ENCODE measurements at places on chromosomes 7 and 10.

- no peak for DNase-seq
Observed at GRCh38 chr10:117734731-117735405, 192.3 kb downstream of the EMX2 start.

GRCh38 chr7:82049442-82049841 is 279.6 kb upstream of the HGF start:
- no peak for DNase-seq

- no peak for DNase-seq
Observed at GRCh38 chr7:1532456-1533254, 2.2 kb downstream of the MAFK start.

DNA sequence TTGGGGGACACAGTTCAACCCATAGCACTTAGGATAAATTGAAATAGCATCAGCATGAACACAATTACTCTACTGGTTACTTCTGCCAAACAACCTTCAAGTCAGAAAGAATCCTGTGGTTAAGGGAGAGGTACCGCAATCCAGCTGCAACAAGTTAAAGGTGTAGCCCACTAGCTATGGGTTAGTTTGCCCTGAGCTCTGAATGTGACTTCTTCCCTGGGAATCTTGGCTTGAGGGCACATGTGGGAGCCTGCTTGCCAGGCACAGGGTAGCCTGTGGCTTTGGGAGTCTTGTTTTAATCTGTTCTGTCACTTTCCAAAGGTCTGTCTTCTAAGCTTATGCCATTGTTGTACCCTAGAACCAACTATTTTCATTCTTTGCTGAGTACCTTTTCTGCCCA is 8.9 kb upstream of the SGPL1 start:
- no peak for DNase-seq

DNA sequence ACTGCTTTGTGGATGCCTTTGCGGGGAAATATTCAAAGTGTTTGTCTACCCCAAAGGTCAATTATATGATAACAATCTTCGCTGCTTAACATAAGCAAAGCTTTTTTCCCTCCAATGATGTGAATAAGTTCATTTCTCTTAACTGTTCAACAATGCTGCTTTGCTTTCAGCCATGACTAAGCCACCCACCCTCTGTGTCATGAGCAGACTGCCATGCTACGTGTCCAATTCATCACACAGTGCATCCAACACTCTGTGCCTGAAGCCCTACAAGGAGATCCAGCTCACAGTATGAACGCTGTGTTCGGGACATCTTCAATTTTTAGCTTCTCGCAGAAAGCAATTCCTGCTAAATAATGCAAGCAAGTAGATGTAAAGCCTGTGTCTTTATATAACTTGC is 5.7 kb upstream of the TAS2R40 start:
- DNase-seq: no peak

DNA sequence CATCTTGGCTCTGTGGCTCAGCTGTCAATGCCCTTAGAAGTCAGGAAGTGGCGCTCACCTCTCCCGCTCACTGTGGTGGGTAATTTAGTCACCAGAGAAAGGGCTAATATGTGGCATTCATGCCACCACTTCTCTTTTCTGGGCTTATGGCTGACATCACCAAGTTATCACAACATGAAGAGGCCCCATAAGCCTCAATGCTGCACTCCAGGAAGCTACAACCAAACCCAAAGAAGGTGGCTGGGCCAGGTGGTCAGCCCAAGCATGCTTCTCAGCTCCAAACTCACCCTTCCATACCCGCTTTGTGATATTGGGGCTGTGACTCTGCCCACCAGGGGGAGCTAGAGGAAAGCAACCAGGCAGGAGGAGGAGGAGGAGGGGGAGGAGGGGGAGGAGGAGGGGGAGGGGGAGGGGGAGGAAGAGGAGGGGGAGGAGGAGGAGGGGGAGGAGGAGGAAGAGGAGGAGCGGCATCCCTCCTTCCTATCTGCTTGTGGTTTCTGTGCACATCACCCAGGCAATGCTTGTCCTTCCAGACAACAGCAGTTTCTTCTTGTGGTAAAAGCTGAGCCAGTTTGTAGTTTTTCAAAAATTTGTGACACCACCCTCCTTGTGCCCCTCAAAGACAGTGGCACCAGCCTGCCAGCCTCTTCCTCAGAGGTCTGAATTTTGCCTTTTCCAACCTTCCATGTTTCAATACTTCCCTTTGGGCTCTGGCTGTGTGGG is 42.1 kb downstream of the CYP26A1 start:
- no peak for DNase-seq

- DNase-seq: no peak
Observed at GRCh38 chr10:69328380-69328735, 50.1 kb downstream of the HK1 start.

DNA sequence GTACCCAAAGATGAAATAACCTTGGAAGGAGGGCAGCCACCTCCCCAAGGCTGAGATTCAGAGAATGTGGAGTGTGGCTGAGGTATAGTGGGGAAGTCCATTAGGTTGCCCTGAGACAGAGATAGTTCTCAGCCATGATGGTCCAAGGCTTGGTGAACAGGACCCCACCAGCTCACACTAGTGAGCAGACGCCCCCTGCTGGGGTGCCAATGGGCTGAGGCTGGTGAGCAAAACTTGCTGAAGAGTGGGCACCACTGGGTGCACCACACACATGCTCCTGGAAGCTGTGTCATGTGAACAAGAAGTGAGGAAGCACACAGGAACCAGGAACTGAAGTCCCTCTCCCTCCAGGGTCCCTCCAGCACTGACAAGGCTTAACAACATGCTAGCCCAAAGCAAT is 8.9 kb downstream of the FBXL13 start:
- DNase-seq: no peak

- DNase-seq: no peak
Observed at GRCh38 chr7:25854059-25854458, 297.9 kb upstream of the NFE2L3 start.

DNA sequence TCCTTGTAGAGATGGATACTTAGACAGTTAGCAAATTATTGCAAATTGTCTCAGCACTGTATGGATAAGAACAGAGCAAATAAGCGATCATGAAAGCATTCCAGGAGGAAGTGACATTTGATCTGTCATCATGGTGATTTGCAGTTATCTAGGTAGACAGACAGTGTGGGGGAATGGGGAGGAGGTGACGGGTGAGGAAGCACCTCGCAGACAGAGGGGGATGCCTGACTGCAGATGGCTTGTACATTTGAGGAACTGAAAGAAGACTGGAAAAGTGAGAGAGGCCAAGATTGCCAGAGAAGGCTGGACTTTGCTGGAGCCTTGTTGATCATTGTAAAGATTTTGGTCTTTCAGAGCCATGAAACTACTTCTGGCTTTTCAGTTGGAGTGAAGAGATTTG is 318.2 kb upstream of the CELF2 start:
- no peak for DNase-seq

GRCh38 chr10:88971221-88972061 is 18.9 kb upstream of the ACTA2 start:
- no peak for DNase-seq

DNA sequence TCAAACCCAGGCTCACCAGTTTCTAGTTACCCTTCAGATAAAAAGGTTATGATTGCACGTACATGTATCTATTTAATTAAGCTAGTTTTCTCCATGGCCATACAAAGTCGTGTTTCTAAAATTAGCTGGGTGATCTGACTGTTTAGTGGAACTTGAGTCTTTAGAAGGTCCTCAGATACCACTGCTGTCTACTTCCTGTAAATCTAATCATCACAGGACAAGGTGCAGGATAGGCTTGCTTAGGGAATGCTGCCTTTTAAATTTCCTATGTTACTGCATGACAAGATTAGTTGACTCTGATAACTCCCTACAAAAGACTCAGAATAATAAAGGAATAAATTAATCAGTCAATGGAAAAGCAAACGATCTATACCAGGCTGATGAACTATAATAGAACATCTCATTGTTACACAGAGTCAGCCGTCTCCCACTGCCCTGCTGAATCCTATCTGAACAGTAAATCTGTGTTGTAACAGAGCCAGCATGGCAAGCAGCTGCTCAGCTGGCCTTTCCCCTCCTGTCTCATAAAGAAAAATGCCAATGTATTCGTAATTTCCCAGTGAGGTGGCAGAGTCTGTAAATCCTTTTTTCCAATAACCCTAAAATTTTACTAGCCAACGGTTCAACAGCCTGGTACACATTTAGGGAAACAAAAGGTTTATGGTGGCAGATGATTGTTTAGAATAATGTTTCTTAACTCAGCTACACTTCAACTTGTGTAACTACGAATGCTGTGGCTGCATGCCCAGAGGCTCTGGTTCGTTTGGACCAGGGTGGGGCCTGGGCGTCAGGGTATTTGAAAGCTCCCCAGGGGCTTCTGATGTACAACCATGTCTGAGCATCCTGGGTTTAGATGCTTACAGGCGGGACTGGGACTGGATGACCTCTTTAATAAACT is 318.0 kb downstream of the PAXIP1 start:
- no peak for DNase-seq

- no peak for DNase-seq
Observed at GRCh38 chr7:26987338-26987737, 108.5 kb downstream of the HOXA1 start.

DNA sequence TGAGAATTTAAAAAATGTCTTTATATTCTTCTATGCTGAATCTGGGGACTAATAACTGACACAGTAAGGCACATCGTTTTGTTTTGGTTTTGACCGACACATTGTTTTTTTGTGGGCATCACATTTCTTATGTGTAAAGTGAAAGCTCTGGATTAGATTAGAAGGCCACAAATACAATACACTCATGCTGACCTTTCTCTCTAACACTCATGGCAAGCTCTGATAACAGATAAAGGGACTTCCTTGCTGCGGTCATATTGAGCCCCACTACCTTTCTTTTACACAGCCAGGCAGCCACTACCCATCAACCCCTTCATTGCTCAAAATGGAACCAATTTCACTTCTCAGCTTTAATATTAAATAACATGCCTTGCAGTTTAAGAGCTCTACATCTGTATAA is 26.0 kb downstream of the PPP1R3A start:
- no peak for DNase-seq

DNA sequence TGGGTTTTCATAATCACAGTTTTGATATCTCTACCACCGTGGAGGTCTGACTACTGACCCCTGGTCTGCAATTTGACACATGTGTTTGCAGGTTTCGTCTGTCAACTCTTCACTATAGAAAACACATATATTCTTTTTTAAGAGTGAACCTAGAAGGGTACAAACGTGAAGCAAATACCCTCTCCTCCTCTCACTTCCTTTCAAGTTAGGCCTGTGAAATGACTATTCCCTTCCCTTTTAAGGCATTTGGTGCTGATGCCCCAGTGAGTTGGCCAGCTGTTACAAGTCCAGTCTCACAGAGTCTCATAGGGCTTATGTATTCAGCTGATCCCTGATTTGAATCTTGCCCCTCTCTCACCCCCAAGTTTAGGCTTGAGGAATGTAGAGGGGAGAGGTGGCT is 742.0 kb upstream of the IGFBP3 start:
- no peak for DNase-seq

DNA sequence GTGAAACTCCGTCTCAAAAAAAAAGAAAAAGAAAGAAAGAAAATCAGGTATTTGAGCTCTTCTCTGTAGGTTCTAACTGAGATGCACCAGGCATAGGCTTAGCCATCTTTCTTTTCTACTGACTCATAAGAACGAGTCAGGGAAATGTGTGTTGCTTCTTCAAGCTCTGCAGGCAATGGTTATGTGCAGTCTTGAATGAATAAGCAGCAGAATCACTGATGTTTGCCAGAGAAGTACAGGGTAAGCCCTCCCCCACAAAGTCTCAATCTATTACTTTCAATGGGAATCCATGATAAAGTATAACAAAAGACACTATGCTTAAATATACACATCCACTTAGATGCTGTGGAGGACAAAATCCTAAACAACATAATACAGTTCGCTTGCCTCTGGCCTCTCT is 239.2 kb downstream of the PARD3 start:
- DNase-seq: no peak

DNA sequence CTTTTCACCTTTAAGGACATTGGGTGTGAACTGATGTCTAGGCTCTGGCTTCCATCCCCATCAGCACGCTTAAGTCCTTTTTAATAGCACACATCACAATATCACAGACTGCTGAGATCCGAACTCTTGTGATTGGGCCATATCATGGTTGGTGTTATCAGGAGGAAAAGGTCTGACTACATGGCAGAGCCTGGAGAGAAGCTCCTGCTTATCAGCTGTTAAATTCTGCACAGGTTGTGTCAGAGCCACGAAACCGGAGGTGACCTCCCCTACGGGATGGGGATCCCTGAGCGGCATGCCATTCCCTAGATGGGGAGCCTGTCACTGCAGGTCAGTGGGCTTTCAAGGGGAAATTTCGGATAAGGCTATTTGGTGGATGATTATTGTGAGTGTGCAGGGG is 182.4 kb downstream of the INHBA start:
- DNase-seq: no peak

GRCh38 chr7:43944286-43944685 is 18.1 kb downstream of the UBE2D4 start:
- DNase-seq: no peak

DNA sequence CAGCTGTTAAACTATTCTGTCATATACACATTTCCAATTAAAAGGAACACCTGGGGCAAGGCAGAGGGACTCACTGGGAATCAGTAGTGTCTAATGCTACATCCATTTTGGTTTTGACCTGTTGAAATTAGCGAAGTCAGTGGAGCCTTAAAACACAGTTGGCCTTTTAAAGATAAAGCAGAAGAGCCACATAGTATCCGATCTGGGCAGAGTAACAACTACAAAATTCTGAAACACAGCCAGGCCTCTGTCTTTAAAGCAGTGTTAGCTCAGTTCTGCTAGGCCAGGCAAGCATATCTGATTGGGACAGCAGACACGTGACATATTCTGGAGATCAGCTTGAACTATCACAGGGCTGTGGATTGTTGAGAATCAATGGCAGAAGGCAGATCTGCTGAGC is 117.5 kb upstream of the WNT16 start:
- no peak for DNase-seq

- no peak for DNase-seq
Observed at GRCh38 chr7:131219312-131220041, 108.2 kb upstream of the MKLN1 start.

DNA sequence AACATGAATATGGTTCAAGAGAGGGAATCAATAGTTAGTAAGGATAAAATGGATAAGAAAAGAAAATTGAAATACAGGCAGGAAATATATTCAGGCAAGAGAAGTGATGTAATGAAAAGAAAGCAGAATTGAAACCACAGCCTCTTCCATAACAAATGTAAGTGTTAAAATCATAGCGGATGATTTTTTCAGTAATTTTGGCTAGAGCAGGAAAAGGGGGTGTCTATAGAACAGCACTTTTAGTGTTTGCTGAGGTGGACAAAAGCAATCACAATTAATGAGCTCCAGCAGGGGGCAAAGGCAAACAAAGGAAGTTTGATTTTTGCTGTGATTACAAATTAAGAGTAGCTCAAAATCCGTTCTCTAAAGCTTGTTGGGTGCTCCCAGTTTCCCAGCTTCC is 79.0 kb downstream of the TRIL start:
- no peak for DNase-seq

DNA sequence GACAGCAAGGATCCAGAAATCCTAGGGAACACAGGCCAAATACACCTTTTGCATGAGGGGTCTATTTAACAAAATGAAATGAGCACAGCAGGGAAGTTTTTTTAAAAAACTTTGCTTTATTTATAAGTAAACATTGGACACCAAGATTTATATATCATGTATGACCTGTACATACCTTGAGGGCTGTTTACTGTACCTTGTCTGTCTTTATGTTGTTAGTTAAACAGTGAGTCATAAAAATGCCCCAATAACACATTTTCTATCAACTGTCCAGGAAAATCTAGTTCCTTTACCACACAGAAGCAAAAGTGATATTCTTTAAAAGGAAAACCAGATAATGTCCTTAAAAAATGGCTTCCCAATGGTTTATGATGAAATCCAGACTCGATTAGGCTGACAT is 45.1 kb upstream of the AGR3 start:
- DNase-seq: no peak

Data from left kidney (tissue), 8 donors.